ENCODE measurements at places on chromosomes 4 and X. TPM values are rescaled to one million over a fixed set of nuclear protein-coding genes. Genes with fewer than 3 reads are reported as not detected.

DNA sequence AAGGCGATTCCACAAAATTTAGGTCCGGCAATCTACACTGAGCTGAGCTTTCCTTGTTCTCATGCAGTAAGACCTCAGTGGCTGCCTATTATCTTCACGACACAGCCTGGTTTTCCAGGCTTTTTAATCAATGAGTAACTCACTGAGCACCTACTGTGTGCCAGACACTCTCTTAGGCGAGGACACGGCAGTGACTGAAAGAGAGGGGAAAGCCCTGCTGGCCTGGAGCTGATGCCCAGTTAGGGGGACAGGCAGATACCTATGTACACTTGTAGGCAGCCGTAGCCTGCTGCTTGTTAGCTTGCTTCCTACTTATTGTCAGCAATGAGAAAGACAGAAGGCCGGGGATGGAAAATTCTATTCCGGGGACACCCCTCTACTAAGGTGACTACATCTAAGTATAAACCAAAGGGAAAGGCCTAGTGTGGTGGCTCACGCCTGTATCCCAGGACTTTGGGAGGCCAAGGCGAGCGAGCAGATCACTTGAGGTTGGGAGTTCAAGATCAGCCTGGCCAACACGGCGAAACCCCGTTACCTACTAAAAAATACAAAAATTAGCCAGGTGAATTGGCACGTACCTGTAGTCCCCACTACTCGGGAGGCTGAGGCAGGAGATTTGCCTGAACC, 3.8 kb downstream of the WDR1 start:
- peaks cover 83% of the 10 kb centered on the region for H3K36me3 ChIP-seq
- H3K27me3 ChIP-seq, result no peaks in the 10 kb centered on the region
- peaks cover 75% of the 10 kb centered on the region for H3K4me1 ChIP-seq
- no peak for DNase-seq

DNA sequence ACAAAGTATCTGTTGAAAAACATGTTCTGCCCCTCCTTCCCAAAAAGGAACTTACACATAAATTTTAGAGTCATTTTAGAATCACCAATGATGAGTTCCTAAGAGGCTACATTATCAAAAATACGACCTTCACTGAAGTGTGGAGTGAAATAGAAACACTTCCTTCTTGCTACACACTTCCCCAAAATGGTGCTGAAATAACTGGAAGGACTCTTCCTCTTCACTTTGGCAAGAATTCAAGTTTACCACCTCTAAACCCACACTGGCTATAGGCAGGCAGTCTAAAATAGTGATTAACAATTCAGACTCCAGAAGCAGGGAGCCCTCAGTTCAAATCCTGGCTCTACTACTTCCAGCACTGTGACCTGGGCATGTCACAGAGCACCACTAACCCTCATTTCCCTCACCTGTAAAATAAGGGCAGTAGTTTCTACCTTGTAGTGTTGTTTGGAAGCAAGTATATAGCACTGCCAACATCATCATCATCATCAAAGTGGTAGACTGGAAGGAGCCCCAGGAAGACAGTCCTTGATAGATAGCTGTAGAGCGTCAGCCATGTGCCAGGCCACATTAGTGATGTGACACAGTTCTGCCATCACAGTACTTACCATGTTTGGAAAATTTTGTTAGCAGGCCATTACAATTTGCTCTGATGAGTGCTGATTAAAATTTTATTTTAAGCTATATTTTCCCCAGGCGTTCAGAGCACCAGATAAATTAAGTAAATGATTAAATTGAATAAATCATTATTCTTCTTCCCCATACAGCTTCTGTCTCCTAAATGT, 103.3 kb downstream of the PARM1 start:
- no peaks in the 10 kb centered on the region for H3K36me3 ChIP-seq
- no peaks in the 10 kb centered on the region for H3K4me1 ChIP-seq
- H3K4me3 ChIP-seq, result no peak overlapping the region
- H3K27ac ChIP-seq, result no peak overlapping the region

DNA sequence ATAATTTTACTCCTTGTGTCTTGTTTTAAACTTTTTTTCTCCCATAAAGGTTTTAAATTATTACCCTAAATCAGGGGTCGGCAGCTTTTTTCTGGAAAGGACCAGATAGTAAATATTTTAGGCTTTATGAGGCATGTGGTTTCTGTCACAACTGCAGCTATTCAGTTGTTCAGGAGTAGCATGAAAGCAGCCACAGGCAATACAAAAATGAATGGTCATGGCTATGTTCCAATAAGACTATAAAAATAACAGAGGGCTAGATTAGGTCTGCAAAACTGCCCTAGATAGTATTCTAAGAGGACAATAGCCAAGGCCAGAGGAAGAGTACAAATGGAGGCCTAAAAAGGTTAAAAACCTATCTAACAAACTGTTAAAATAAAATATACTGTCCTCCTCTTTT, 24.6 kb downstream of the HERC5 start:
- H3K27ac ChIP-seq, result no peak overlapping the region
- H3K36me3 ChIP-seq, result no peaks in the 10 kb centered on the region
- no peaks in the 10 kb centered on the region for H3K27me3 ChIP-seq
- H3K4me3 ChIP-seq, result no peak overlapping the region
- no peak for DNase-seq
- no peaks in the 10 kb centered on the region for H3K4me1 ChIP-seq

DNA sequence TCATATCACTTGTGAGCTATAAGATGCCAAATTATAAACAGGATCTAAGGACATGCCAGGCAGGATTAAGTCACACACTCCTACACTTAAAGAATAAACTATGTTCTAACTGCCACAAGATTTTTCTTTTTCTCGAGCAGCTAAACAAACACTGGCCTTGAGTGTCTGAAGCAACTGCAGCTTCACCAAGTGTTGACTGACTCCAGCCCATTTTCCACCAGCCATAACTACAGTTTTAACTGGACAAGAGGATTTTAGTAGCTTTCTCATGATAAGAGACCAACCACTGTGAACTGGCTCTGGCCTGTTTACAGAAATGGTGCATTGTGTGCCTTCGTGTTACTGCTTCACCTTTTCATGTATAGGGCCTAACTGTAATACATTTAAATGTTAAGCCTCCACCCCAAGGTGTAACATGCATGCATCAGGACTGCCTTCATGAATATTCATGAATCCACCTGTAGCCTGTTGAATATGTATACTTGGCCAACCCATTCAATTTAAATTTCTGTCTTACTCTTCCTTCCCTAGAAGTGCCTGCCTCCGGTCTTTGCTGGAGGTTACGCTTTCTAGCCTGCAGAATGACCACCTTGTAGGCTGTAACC, 10.8 kb downstream of the UCP1 start:
- no peak for DNase-seq
- peaks cover 2% of the 10 kb centered on the region for H3K36me3 ChIP-seq
- no peak overlapping the region for H3K4me3 ChIP-seq
- no peak overlapping the region for H3K27ac ChIP-seq
- H3K27me3 ChIP-seq, result peaks cover 21% of the 10 kb centered on the region

GRCh38 chr4:85826060-85826678, 351.2 kb downstream of the ARHGAP24 start:
- H3K36me3 ChIP-seq, result no peaks in the 10 kb centered on the region
- no peak overlapping the region for H3K4me3 ChIP-seq
- no peak overlapping the region for H3K27ac ChIP-seq
- H3K4me1 ChIP-seq, result no peaks in the 10 kb centered on the region

DNA sequence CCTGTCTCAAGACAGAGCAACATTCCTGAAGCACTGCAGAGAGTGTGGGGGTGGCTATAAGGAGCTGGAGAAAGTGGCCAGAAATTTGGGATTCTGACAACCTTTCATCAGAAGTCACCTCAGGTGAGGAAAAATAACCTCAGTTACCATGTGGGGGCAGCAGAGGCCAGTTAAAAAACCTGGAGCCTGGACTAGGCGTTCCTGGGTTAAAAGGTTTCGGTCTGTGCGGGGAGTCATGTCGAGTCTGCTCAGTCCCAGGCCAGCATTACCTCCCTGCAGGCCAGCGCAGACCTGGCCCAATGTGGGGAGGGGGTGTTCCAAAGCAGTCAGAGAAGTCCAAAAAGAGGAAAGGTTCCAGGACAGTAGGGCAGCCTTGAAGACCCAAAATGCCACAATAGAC, 10.9 kb upstream of the NALF2 start:
- H3K4me1 ChIP-seq, result no peaks in the 10 kb centered on the region
- H3K4me3 ChIP-seq, result no peak overlapping the region
- DNase-seq, result peak; percentile 38
- no peak overlapping the region for H3K27ac ChIP-seq
- no peaks in the 10 kb centered on the region for H3K36me3 ChIP-seq

- peaks cover 9% of the 10 kb centered on the region for H3K4me1 ChIP-seq
- H3K27me3 ChIP-seq, result peaks cover 3% of the 10 kb centered on the region
- no peaks in the 10 kb centered on the region for H3K36me3 ChIP-seq
- H3K27ac ChIP-seq, result no peak overlapping the region
- H3K4me3 ChIP-seq, result no peak overlapping the region
- no peak for DNase-seq
Observed at GRCh38 chr4:76758290-76758882, 139.6 kb downstream of the SOWAHB start.

DNA sequence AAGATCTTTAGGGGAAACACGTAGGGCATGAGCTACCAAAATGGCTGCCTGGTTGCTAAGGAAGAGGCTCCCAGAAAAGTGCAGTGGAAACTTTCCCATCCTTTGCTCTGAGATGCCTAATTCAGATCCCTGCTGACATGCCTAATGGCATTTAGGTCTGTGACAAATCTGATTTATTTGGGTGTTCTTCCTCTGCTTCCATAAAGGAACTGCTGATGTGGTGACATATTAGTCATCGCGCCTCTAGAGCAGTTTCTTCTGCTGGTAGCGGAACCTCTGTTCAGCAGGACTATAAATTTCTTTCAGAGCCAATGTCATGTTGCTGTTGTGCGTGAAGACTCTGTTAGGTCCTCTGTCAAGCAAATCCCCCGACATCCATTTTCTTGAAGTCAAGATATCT, 310.0 kb downstream of the PDHA2 start:
- DNase-seq, result no peak
- H3K36me3 ChIP-seq, result no peaks in the 10 kb centered on the region
- no peaks in the 10 kb centered on the region for H3K27me3 ChIP-seq
- H3K4me3 ChIP-seq, result no peak overlapping the region
- H3K27ac ChIP-seq, result no peak overlapping the region

DNA sequence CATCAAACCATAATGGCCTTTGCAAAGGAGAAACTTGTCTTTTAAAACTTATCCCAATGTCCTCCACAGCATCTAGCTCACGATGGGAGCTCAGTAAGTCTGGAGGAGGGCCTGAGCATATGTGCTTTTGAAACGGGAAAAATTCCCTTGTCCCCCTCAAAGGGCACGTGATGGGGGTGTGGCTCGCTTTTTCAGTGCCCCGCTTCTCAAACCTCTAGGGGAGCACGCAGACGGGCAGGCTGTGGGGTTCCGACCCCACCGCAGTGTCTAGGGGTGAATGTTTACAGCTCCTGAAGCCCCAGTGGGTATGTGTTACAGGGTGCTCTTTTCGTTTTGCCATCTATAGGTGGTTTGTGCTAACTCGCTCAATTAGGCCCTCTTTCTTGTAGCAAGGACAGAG, 31.2 kb downstream of the SLITRK2 start:
- no peaks in the 10 kb centered on the region for H3K36me3 ChIP-seq
- no peak overlapping the region for H3K27ac ChIP-seq
- no peaks in the 10 kb centered on the region for H3K4me1 ChIP-seq
- no peak overlapping the region for H3K4me3 ChIP-seq

DNA sequence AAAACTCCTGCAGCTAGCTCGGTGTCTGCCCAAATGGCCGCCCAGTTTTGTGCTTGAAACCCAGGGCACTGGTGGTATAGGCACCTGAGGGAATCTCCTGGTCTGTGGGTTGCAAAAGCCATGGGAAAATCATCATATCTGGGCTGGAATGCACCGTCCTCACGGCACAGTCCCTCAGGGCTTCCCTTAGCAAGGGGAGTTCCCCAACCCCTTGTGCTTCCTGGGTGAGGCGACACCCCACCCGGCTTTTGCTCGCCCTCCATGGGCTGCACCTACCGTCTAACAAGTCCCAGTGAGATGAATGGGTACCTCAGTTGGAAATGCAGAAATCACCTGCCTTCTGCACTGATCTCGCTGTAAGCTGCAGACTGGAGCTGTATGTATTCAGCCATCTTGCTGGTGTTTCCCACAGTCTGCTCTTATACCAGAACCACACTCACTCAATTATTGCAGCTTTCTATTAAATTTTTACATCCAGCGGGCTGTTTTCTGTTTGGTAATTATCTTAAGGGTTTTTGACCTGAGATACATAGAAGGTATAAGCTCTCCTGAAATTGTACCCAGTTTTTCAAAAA, 36.7 kb upstream of the NPNT start:
- no peaks in the 10 kb centered on the region for H3K27me3 ChIP-seq
- H3K4me1 ChIP-seq, result no peaks in the 10 kb centered on the region
- no peak overlapping the region for H3K4me3 ChIP-seq
- H3K27ac ChIP-seq, result no peak overlapping the region
- H3K36me3 ChIP-seq, result peaks cover 23% of the 10 kb centered on the region

GRCh38 chrX:74527350-74527749, 87.1 kb downstream of the RLIM start:
- no peak overlapping the region for H3K27ac ChIP-seq
- no peak for DNase-seq
- H3K36me3 ChIP-seq, result no peaks in the 10 kb centered on the region
- H3K27me3 ChIP-seq, result no peaks in the 10 kb centered on the region

GRCh38 chr4:8675906-8676305, 83.3 kb downstream of the CPZ start:
- no peak overlapping the region for H3K27ac ChIP-seq
- no peak for DNase-seq
- H3K4me3 ChIP-seq, result no peak overlapping the region
- H3K36me3 ChIP-seq, result no peaks in the 10 kb centered on the region
- H3K27me3 ChIP-seq, result no peaks in the 10 kb centered on the region

GRCh38 chrX:10677490-10677889, 57.1 kb upstream of the MID1 start:
- no peaks in the 10 kb centered on the region for H3K36me3 ChIP-seq
- DNase-seq, result no peak

- no peak overlapping the region for H3K4me3 ChIP-seq
- H3K4me1 ChIP-seq, result no peaks in the 10 kb centered on the region
- no peaks in the 10 kb centered on the region for H3K27me3 ChIP-seq
- no peak overlapping the region for H3K27ac ChIP-seq
- H3K36me3 ChIP-seq, result no peaks in the 10 kb centered on the region
Observed at GRCh38 chrX:20388594-20388993, 121.9 kb upstream of the RPS6KA3 start.

DNA sequence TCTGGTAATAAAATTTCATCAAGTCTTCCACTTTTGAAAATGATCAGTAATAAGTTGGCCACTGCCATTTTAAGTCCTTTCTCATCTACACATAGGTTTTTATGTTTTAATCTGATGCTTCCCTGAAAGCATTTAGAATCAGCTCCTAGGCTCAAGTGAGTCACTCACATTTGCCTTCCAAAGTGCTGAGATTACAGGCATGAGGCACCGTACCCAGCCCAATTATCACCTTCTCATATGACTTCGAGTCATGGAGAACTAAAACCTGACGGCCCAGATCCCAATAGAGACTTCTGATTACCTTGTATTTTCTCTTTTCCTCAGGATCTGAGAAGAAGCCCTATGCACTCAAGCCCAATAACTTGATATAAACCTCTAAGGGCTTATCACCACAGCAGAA, 140.8 kb downstream of the OPHN1 start:
- H3K27ac ChIP-seq, result no peak overlapping the region
- H3K4me1 ChIP-seq, result no peaks in the 10 kb centered on the region
- H3K27me3 ChIP-seq, result no peaks in the 10 kb centered on the region
- no peaks in the 10 kb centered on the region for H3K36me3 ChIP-seq
- no peak overlapping the region for H3K4me3 ChIP-seq
- DNase-seq, result no peak

The PABPC1L2A gene
- not detected for total RNA-seq

The TMEM31 gene
- total RNA-seq, result 1.1 TPM

The ATP1B4 gene
- not detected for total RNA-seq

The POU4F2 gene
- total RNA-seq, result not detected

The AFF2 gene
- total RNA-seq, result 1.3 TPM
